ENCODE measurements at places on chromosomes 11 and 22.

DNA sequence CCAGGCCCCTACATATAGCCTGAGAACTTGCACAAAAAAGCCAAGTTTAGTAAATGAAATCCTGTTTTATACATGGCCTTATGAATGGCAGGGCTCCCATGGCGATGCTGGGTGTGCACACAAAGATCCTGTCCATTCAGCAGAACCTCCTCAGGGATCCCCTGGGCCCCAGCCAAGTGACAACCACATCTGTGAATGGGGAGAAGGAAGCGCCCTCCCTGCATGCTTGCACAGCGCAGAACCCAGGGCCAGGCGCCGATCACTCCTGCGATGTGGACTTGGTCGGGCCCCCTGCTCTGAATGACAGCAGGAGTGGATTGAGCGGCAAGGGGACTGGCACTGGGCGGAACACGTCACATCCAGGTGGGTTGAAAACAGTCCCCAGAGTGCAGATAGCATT lies 4.5 kb upstream of the CDC42EP2 start:
- DNase-seq = no peak

DNA sequence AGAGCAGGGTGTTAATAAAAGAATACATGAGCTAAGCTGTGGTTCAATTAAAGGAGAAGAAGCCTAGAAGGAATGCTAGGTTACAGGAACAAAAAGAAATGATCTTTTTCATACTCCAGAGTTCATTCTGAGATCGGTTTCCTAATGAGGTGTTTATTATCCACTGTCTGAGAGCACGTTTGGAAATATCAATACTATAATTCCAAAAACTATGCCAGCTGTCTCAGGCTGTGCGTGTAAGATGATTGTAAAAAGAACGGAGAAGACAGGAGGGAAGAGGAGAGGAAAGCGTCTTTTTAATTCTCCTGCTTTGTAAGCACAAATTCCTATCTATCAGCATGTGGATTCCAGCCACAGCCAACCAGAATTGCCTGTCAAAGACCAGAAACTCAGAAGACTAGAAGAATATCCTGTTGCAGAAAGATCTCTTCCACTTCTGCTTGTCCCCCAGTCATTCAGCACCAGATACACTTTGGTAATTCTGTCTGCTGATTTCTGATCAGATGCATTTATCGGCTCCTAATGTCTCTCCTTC lies 25.7 kb downstream of the APOL5 start:
- no peak for DNase-seq

- DNase-seq = no peak
These were observed 491.8 kb downstream of the TMEM135 start for GRCh38 chr11:87529486-87529885.

GRCh38 chr11:28105869-28106268 lies 2.1 kb downstream of the KIF18A start:
- DNase-seq = no peak

GRCh38 chr11:91791171-91791468 lies 433.5 kb upstream of the FAT3 start:
- DNase-seq = no peak

Measured in stimulated activated CD8-positive, alpha-beta memory T cell treated with anti-CD3 and anti-CD28 coated beads, Interleukin-12 subunit alpha, Interleukin-12 subunit beta, amount 100 ng/mL, for 1 hour (primary cell).